ENCODE measurements at places on chromosomes 11 and 22.

- DNase-seq, result no peak
These were observed 68.9 kb upstream of the NUP50 start for GRCh38 chr22:45094825-45095224.

GRCh38 chr11:132099692-132100091, 729.3 kb downstream of the NTM start:
- DNase-seq, result peak; percentile 3

GRCh38 chr11:12390687-12391110, 13.3 kb downstream of the PARVA start:
- no peak for DNase-seq

DNA sequence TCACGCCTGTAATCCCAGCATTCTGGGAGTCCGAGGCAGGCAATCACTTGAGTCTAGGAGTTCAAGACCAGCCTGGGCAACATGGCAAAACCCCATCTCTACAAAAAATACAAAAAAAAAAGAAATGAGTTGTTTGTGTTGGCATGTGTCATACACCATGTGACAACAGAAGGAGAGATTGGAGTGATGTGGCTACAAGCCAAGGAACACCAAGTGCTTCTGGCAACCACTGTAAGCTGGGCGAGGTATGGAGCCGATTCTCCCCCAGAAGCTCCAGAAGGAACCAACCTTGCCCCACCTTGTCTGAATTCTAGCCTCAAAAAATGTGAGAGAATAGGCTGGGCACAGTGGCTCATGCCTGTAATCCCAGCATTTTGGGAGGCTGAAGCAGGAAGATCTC, 39.1 kb upstream of the SLC35C1 start:
- DNase-seq, result no peak

- no peak for DNase-seq
These were observed 23.7 kb upstream of the MS4A6A start for GRCh38 chr11:60206616-60207015.

DNA sequence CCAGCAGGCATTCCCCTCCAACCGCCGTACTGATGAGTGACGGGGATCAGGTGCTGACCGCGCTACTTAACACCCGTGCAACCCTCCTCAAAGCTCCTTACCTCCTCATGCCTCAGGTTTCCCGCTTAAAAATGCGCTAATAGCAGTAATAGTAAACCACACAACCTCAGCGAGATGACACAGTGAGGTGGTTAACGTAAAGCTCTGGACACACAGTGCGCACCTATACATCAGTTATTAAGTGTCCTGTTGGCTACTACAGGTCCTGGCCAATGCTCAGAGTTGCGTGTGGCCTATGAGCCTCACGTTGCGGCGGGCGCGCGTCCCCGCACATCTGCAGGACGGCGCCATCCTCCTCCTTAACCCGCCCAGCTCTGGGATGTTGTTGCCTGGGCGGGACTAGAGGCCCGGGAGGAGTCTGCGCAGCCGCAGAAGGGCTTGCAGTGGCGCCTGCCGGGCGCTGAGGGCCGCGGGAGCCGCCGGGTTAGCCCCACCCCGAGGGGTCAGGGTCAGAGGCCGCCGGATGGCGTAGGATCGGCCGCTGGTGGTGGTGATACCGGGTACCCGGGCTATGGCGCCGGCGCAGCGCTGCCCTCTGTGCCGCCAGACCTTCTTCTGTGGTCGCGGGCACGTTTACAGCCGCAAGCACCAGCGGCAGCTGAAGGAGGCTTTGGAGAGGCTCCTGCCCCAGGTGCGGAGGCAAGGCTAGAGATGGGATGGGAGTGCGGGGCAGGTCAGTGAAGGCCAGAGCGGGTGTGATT, at the start of gene CENATAC:
Gene CENATAC, plus strand, starts transcription at position 512 of the 761 bp plus-strand sequence. Its CDS starts 60 bp downstream, at position 572.
- peak; percentile 97 for DNase-seq

DNA sequence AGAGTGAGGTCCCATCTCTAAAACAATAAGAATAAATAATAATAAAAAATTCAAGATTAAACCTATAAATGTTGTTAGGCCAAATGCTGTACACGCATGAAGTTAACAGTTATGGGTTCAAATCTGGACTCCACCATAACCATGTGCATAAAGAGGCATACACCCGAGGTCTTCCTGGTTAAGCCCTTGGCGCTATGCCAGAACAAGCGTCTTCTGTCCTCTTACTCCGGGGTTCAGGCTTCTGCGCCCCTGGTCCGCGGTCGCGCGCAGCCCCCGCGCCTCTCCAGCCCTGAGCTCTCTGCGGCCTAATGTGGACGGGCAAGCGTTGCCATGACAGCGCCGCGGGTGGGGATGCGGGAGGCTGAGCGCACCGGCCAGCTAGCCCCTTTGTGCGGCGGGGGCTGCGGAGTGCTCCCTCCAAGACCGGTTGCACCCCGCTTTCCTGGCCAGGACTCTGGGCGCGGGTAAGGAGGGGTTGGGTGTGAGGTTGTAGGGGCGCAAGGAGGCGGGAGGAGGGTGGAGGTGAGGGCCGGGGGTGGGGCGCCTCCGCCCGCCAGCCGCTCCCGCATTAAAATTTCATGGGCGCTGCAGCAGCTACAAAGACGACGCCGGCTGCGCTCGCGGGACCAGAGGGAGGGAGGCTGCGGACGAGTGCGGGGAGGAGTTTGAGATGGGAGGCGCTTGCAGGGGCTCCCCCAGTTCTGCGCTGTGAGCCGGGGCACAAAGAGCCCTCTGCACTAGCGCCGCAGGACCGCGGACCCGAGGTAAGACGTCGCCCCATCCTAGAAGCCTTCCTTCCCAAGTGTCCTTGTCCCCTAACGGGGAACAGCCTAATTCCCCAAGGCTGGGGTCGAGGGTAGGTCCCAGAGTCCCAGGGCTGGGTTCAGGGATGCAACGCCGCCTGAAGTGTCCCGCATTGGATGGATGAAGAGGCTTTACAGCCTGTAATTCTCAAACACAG, at the start of gene MIAT:
Gene MIAT, plus strand, starts transcription at position 698 of the 961 bp plus-strand sequence.
- DNase-seq, result peak; percentile 72

DNA sequence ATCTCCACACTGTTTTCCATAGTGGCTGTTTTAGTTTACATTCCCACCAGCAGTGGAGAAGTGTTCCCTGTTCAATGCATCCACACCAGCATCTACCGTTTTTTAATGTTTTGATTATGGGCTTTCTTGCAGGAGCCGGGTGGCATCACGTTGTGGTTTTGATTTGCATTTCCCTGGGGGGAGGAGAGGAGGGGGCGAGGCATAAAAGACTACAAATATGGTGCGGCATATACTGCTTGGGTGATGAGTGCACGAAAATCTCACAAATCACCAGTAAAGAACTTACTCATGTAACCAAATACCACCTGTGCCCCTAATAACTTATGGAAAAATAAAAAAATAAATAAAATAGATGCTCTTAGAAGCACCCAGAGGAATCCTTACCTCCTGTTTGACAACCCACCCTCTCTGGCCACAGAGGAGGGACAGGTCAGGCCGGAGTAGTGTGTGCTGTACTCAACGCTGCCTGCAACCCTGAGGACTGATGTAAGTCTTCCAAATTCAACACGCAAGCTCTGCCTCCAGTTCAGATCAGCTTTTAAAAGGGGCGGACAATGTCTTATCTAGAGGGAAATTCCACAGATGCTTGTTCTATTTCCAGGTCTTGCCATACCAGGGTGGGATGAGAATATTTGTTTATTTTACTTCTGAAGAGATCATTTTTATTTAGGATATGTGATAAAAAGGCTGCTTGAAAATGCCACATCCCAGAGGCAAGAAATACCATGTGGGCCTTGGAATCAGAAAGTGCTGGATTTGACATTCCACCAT, 329.6 kb upstream of the B3GAT1 start:
- DNase-seq, result no peak

GRCh38 chr22:36218648-36219193, 17.1 kb upstream of the APOL4 start:
- DNase-seq, result no peak

DNA sequence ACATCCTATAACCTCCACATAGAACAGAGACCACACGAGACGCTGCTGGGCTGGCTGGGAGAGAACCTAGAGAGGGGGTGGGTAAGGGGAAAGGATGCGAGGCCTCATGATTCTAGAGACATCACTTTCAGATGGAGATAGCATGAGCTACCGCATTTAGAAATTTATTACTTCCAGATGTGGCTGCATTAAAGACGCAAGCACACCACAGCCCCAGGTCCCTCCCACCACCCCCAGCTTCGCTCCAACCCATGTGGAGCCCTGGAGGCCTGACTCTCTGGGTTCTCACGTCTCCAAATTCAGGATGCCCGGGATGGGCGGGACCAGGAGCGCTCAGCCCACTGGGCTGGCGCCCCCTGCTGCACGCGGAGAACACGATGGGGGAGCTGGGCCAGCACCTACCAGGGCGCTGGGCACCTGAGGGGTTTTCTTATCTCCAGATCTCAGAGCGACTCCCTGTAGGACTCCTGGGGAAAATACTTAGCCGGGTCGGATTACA, 13.6 kb downstream of the MRPL21 start:
- DNase-seq, result no peak

- DNase-seq, result no peak
These were observed 261.1 kb downstream of the BUD13 start for GRCh38 chr11:116511684-116512083.

DNA sequence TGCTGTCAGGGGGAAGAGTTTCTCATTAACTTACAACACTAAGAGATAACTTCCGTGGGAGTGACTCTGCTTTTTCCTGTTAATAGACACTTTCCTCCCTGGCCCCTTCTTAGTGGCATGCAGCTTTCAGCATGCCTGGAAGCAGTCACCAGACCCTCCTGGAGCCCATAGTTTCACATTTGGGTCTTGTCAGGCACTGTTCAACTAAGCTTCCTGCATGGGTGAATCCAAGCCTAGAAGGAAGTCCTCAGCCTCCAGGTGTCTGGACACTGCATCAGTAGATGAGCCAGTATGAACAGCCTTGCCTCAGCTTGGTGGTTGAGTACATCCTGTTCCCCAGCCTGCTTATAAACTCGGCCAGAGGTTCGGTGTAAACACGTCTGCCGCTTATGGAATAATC, 68.1 kb downstream of the PPP6R3 start:
- DNase-seq, result no peak

GRCh38 chr11:103112364-103112763, 3.1 kb downstream of the DYNC2H1 start:
- DNase-seq, result no peak

DNA sequence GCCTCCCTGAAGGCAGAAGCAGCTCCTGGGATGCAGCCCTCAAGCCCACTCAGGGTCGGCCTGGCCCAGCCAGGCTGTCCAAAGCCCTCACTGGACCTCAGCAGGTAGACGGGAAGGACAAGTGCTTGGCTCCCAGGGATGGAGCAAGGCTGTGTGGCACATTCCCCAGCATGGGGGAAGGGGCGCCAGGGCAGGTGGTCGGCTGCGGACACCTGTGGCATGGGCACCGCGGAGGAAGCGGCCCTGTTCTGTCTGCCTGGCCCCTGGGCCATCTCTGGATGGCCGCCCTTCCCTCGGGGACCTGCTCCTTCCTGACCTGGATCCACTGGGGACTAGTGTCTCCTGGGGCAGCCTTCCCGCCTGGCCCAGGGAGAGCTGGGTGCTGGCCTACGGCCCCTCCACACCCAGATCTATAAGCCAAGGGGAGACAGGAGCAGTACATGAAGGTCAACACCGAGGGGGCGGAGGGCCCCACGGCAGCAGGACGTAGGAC, 26.0 kb downstream of the CHID1 start:
- no peak for DNase-seq

GRCh38 chr11:129950101-129951091, 52.2 kb downstream of the PRDM10 start:
- DNase-seq, result no peak

GRCh38 chr22:35921777-35922176, 106.8 kb downstream of the RBFOX2 start:
- DNase-seq, result peak; percentile 36

GRCh38 chr11:60786811-60787567, 1.9 kb downstream of the MS4A10 start:
- no peak for DNase-seq

DNA sequence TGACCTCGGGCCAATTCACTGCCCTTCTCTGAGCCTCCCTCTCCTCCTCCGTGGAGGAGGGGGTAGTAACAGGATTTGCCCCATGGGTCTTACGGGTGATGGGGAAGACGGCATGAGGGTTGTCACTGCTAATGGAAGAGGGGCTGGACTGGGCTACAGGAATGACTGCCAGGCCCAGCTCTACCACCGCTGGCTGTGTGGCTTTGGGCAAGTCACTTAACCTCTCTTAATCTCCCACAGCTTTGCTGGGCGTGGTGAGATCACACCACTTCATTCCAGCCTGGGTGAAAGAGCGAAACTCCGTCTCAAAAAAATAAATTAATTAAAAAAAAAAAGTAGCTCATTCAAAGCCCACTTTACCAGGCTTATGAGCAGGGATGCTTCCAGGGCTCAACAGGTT, 2.8 kb downstream of the SYT12 start:
- no peak for DNase-seq

Measured in activated CD4-positive, alpha-beta T cell treated with anti-CD3 and anti-CD28 coated beads, Interleukin-2, amount 50 U/mL, for 48 hours (primary cell).